ENCODE measurements at places on chromosomes 11 and 22.

GRCh38 chr11:115607621-115608221, 103.5 kb upstream of the CADM1 start:
- no peak overlapping the region for H3K27ac ChIP-seq
- H3K36me3 ChIP-seq: no peaks in the 10 kb centered on the region
- H3K4me3 ChIP-seq: no peak overlapping the region
- H3K27me3 ChIP-seq: no peaks in the 10 kb centered on the region

DNA sequence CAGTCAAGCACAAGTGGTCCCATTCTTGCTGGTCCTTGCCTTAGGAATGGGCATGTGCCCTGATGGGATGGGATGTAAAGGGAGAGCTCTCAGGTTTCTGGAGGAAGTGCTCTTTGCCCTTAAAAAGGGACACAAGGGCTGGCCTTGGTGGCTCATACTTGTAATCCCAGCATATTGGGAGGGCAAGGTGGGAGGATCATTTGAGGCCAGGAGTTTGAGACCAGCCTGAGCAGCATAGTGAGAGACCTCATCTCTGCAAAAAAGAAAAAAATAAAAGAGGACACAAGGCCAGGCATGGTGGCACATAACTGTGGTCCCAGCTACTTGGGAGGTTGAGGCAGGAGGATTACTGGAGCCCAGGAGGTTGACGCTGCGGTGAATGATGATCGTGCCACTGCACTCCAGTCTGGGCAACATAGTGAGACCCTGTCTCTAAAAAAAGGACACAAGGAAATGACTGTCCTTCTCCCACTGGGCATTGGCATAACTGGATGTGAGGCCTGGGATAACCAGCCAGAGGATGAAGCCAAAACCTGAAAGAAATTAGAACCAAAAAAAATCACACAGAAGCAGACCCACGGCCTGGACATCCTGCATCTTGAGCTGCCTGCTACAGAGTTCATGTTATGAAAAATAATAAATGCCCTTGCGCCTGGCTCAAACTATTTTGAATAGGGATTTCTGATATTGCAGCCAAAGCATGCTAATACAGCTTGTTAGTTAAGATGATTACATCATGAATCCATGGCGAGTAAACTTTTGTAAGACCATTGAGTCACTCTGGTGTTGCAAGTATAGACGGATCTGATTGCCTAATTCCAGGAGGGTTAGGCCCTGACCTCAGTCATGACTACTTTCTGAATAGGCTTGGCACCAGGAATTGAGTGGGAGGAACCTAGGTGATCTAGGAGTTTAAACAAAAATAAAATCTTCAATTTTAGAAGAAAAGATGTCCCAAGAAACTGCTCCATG, 12.9 kb upstream of the CRKL start:
- H3K27ac ChIP-seq: no peak overlapping the region
- no peaks in the 10 kb centered on the region for H3K27me3 ChIP-seq
- no peaks in the 10 kb centered on the region for H3K4me1 ChIP-seq
- no peak overlapping the region for H3K4me3 ChIP-seq

GRCh38 chr22:47155131-47155885, 392.9 kb downstream of the TBC1D22A start:
- no peak overlapping the region for H3K4me3 ChIP-seq
- DNase-seq: no peak
- H3K4me1 ChIP-seq: no peaks in the 10 kb centered on the region
- no peaks in the 10 kb centered on the region for H3K27me3 ChIP-seq
- H3K27ac ChIP-seq: no peak overlapping the region

DNA sequence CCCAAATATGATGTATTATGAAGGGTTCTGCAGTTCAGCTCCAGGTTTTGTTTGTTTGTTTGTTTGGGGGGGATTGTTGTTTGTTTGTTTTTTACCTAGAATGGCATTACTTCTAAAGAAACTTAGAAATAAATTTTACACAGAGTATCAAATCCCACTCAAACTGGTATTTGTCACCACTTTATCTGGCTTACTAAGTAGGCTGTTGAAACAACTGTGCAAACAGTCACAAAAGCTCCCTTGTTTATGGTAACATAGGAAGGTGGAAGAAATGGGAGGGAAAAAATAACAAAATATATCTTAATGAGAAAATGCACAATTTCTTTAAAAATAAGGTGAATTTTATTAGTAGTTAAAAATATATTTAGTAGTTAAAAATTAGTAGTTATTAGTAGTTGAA, 108.3 kb upstream of the ANO5 start:
- H3K4me3 ChIP-seq: no peak overlapping the region
- H3K4me1 ChIP-seq: no peaks in the 10 kb centered on the region
- no peak overlapping the region for H3K27ac ChIP-seq
- no peak for DNase-seq
- H3K27me3 ChIP-seq: no peaks in the 10 kb centered on the region
- no peaks in the 10 kb centered on the region for H3K36me3 ChIP-seq

GRCh38 chr11:20367313-20367948, 3.9 kb downstream of the HTATIP2 start:
- peaks cover 9% of the 10 kb centered on the region for H3K27me3 ChIP-seq
- H3K4me1 ChIP-seq: peaks cover 10% of the 10 kb centered on the region
- no peak for DNase-seq
- H3K4me3 ChIP-seq: no peak overlapping the region
- no peak overlapping the region for H3K27ac ChIP-seq
- no peaks in the 10 kb centered on the region for H3K36me3 ChIP-seq

GRCh38 chr11:914747-915501, 4.3 kb upstream of the CHID1 start:
- H3K27ac ChIP-seq: no peak overlapping the region
- H3K4me1 ChIP-seq: no peaks in the 10 kb centered on the region
- no peak overlapping the region for H3K4me3 ChIP-seq
- no peaks in the 10 kb centered on the region for H3K27me3 ChIP-seq
- no peaks in the 10 kb centered on the region for H3K36me3 ChIP-seq
